Suppressor macrophage treated with lipopolysaccharide for 4 hours (primary cell): ENCODE measurements at places on chromosomes 16 and 17.

DNA sequence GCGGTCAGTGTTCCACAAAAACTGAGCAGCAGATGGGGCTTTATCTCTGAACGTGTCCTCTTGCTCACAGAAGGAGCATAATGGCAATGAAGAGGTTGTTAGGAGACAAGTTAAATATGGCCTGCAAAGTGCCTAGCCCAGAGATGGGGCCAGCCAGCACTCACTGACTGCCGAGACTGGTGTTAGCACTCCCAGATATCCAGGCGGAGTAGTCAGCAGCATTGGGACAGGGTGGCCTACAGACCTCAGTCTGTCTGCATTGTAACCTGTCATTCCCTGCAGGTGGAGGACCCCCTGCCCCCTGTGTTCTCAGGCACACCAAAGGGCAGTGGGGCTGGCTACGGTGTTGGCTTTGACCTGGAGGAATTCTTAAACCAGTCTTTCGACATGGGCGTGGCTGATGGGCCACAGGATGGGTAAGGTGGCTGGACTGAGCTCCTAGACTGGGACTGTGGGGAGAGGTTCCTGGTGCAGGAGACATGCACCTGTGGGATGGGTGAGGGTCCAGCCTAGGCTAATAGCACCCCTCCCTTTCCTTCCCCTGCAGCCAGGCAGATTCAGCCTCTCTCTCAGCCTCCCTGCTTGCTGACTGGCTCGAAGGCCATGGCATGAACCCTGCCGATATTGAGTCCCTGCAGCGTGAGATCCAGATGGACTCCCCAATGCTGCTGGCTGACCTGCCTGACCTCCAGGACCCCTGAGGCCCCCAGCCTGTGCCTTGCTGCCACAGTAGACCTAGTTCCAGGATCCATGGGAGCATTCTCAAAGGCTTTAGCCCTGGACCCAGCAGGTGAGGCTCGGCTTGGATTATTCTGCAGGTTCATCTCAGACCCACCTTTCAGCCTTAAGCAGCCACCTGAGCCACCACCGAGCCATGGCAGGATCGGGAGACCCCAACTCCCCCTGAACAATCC lies 4.2 kb downstream of the MFAP4 start:
- DNase-seq: no peak

DNA sequence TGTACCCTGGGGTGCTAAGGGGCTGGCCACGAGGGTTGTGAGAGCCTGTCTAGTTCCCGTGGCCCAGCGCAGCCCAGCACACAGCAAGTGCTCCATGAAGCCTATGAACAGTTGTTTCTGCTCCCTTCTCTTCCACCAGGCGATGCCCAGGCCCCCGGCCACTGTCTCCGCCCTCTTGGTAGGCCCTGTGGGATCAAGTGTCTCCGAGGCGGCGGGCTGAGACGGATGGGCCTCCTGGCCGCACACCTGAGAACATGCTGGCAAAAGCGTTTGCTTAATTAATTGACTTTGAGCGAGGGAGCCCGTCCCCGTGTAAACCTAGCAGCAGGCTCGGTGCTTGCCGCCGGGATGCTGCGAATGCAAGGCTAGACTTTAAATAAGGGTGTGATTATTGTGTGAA lies 129.7 kb upstream of the GSE1 start:
- DNase-seq: no peak

DNA sequence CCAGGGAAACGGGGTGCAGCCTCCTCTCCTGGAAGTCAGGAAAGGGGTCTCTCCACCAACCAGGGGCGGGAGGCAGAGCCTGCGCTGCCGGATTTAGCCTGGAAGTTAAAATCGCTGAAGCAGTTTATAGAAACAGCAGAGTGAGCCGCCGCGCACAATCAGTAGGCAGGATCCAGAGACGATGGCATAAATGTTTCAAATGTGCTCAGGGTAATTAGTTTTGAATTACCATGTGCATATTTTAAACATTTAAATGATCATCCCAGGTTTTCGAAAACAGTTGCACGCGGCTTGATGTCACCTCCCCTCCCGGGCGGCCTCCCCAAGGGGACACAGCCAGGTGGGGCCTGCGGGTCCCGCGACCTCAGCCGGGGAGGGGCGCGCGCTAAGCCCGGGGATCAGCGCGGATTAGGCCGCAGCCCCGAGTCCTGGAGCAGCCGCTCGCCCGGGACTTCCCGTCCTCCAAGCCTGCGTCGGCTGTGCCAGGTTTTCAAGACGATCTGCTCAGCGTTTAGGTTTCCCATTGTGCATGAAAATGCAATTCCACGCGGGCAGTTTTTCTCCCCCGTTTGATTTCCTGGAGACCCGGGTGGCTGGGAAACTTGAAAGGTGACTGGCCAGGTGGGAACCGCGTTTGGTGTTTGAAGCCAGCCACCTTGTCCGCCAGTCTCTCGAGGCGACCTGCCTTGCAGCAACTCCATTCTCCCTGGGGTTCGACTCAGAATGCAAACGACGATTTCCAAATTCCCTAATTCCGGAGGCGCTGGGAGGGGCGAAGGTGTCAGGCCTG lies 78.3 kb downstream of the RPA1 start:
- DNase-seq: peak; percentile 4

DNA sequence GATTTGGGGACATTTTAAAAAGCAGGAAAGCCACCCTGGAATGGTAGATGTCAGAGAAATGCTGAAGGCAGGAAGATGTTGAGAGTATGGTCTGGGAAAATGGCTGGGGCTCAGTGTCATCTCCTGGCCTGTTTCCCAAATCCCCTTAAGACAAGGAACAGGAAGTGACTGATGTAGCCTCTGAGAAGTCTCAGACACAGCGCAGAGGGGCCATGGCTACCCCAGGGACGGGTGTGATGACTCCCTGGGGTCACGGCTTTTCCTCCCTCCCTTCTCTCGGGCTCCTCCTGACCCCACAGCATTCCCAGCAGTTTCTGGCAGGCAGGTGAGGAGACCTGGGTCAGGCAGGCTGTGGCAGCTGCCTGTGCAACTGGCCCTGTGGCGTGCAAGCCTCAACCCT lies 45.4 kb downstream of the RAP1GAP2 start:
- DNase-seq: no peak

DNA sequence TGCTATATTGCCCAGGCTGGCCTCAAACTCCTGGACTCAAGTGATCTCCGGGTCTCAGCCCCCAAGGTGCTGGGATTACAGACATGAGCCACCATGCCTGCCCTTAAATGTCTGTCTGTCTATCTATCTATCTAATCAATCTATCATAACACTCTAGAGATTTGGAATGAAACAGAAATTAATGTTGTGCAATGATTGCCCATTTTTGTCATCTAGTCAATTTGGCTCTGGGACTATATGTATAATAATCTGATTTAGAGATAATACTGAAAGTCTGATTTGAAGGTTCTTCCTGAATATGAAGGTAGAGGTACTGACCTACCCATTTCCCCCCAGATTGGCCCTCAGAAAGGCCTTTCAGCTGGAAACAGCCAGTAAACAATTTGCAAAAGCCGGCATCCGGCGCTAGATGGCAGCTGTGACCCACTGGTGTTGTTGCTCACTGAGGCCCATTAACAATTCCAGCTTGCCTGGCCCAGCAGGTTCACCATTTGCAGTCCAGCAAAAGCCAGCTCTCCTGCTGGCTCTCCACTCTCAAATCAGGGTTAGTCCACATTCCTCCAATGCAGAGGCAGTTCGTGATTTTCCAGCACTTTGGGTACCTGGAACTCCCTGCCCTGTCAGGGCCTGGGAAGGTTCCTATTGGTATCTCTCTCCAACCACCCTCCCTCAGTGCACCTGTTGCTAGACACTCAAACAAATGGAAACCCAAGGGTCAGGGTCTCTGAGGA lies 22.9 kb upstream of the C16orf87 start:
- DNase-seq: peak; percentile 75

DNA sequence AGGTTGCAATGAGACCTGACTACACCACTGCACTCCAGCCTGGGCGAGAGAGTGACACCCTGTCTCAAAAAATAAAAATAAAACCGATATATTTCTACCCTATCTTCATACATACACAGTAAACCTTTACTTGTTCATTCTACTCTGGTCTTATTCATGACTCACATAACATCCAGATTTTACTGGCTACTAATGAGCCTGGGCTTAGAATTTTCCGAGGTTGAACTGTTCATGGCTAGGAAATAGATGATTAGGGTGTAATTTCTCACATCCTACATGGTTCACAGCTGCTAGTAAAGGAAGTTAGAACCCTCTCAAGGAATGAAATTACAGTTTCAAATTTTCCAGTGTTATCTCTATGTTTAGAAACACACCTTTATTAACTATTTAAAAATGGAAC lies 14.7 kb downstream of the GSPT1 start:
- DNase-seq: no peak

DNA sequence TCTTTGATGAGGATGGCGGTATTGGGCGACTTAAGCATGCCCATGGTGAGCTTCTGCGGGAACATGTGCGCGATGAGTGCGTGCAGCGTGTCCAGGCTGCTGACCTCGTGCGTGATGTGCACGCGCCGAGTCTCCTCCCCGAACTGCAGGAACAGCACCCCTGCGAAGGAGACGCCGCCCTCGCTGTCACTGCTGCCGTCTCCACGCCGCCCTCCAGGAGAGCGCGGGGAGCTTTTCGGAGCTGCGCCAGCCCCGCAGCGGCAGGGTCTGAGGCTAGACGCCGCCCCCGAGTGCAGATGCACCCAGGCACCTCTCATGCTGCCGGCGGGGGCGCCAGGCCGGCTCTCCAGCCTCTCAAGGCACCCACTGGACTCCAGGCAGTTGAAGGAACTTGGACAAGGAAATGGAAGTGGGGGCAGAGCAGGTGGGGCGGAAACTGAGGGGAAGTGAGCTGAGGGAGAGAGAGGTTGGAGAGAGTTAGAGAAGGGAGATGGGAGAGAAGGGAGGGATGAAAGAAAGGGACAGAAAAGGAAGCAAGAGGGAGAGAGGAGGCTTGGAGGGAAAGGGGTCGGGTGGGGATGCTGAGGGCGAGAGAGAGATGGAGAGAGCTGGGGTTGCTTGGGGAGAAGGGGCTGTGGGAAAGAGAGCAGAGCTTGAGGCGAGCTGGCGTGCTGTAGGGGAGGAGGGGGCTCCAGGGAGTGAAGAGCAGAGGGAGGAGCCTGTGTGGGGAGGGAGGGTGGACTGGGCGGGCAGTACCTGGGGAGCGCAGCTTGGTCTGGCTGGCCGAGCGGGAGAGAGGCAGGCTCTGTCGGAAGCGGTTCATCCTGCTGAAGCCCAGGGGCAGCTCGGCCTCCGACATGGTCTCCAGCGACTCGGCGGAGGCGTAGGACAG lies 42.1 kb downstream of the SRCIN1 start:
- DNase-seq: no peak

DNA sequence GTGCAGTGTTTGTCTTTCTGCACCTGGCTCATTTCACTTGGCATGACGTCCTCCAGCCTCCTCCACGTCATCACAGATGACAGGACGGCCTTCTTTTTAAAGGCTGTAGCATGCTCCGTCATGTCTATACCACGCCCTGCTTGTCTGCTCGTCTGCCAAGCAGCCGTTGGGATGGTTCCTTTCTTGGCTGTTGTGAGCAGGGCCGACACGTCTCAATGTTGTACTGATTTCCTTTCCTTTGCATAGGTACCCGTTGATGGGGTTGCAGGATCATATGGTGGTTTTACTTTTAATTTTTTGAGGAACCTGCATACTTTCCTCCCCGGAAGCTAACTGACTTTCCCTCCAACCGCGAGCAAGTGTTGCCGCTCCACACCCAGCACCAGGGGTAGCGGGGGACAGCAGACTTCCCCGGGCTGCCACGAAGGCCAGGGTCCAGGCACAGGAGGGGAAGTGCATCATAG lies 212.2 kb upstream of the ZNF469 start:
- DNase-seq: no peak

- peak; percentile 15 for DNase-seq
Observed at GRCh38 chr16:66444049-66444481, 17.0 kb downstream of the BEAN1 start.

- DNase-seq: peak; percentile 73
Observed at GRCh38 chr16:75105306-75106061, 11.1 kb downstream of the LDHD start.

DNA sequence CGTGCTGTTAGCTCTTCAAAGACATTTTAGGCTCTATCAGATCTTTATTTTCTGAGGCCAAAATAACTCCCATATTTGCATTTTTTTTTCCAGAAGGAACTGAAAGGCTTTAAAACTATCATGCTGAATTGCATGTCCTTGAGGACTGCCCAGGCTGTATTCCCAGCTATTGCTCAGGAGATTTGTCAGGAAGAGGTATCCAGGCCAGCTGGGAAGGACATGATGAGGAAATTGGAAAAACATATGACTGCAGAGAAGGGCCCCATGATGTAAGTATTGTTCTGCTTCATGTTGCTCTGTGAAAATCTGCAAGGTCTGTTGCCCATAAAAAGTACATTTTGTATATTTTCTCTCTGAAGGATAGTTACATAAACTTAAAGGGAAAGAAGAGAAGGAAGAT lies 5.7 kb downstream of the CDC6 start:
- DNase-seq: no peak

GRCh38 chr16:60776281-60776680 lies 1260.0 kb downstream of the CDH8 start:
- no peak for DNase-seq

DNA sequence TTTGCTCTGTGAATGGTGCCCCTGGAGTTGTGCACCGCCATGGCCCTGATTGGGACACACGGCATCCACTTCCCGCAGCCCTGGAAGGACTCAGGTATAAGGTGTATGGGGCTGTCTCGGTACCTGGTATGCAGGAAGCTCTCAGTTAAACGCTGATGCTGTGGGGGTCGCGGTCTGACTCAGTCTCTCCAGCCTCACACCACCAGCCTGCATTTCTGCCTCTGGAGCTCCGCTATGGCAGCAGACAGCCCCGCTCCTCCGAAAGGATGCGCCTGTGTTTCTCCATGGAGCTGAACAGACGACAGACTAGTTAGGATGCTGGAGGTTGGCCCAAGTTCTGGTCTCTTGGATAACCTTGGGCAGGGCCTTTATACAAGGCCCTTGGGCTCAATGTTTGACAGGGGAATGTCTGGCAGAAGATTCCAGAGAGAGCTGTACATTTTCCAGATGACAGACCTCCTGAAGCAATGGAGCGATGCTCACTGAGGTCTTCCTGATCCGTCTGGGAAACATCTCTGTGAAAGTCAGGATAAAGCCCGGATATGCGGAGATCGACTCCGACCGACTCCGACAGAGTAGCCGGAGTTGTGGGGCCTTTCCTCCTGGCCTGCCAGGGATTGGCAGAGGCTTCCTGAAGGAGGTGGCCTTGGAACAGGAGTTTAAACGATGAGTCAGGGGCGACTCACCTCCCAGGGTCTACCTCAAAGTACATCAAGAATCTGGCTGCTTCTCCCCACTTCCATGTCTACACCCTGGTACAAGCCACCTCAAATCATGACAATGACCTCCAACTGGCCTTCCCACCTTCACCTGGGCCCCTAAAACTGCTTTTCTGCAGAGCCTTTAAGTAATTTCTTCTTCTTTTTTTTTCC lies 21.9 kb upstream of the BCAR1 start:
- no peak for DNase-seq

- no peak for DNase-seq
Observed at GRCh38 chr16:7057458-7057857, 275.2 kb upstream of the RBFOX1 start.
